Heart left ventricle (tissue), 16 donors: ENCODE measurements at places on chromosomes 3 and 15. TPM values are rescaled to one million over a fixed set of nuclear protein-coding genes. Genes with fewer than 3 reads are reported as not detected.

The ARPIN gene
- 9.7 TPM for total RNA-seq

The EIF4E3 gene
- 29.9 TPM for total RNA-seq

- no peak for DNase-seq
Observed at GRCh38 chr15:94312946-94313345, 81.6 kb downstream of the MCTP2 start.

DNA sequence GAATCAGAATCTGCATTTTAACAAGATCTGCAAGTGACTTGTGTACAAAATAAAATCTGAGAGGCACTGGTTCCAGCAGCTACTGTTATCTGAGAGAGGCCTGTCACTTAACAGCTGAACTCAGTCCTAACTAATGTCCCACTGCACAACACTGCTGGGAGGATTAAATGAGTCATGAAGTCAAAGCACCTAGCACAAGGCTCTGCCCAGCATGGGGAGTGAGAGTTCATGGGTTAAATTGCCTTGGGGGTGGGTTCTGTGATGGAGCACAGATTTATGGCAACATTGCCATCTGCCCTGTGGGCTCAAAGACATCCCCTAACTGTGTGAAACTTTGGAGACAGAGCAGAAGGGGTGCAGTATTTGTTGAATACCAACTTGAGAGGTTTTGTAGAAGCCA lies 250.9 kb downstream of the PLCL2 start:
- DNase-seq = no peak

GRCh38 chr15:69790632-69791031 lies 307.1 kb downstream of the TLE3 start:
- no peak for DNase-seq

DNA sequence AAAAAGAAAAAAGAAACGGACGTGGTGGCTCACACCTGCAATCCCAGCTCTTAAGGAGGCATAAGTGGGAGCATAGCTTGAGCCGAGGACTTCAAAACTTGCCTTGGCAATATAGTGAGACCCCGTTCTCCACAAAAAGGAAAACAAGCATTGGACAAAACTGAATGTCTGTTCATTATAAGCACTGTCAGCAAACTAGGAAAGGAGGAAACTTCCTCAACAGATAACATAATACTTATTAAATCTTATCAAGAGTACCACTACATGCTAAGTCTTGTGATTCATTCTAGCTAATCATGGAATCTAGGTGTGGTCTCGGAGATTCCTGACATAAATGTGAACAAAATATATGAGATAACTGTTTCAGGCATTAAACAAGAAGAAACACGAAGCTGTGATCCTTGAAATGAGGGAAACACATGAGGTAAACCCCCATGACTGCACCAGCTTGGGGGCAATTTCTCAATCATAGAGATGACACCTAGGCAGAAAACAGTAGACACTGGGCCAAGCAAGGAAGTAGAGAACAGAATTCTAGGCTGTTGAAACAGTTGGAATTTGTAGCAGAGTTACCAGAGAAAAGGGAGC lies 33.3 kb downstream of the TRPM7 start:
- DNase-seq = no peak

DNA sequence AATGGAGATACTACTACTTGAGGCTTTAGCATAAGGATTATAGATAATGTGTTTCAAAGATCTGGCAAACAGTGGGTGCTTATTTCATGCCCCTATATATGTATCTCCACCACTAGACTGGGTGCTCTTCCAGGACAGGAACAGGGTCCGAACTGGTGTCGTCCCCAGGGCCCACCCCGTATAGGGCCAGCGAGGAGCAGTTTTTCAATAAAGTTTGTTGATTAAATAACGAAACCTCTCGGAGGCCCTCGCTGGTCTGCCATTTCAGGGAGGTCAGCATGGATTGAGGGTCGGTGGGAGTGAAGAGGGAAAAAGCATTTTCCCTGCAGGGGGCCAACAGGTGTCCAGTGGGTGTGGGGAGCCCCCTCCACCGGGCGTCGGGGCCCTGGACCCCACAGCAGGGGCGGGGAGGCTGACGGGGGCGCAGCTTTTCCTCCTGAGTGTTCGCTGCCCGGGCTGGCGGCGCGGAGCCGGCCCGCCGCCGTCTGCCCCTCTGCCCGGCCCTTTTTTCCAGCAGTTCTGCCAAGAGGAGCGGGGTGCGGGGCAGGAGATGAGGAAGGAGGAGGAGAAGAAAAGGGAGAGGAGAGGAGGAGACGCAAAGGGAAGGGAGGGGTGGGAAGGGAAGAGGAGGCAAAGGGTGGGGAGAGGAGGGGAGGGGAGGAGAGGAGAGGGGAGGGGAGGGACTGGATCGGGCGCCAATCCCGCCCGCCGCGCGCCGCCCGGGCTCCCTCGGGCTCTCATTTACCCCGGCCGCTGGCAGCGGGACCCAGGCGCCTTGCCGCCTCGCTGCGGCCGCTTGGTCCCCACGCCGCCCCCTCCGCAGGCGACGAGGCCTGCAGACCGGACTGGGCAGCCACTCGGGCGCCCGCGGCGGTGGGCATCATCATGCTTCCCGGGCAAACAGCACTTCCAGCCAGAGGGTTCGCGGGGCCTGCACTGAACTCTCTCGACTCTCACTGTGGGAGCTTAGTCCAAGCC lies 66.3 kb downstream of the ISG20 start:
- peak; percentile 44 for DNase-seq

GRCh38 chr3:181555681-181556080 lies 156.0 kb upstream of the SOX2 start:
- peak; percentile 66 for DNase-seq
